Chondrocyte (in vitro differentiated cells): ENCODE measurements at places on chromosomes 5 and 9. TPM values are rescaled to one million over a fixed set of nuclear protein-coding genes. Genes with fewer than 3 reads are reported as not detected.

DNA sequence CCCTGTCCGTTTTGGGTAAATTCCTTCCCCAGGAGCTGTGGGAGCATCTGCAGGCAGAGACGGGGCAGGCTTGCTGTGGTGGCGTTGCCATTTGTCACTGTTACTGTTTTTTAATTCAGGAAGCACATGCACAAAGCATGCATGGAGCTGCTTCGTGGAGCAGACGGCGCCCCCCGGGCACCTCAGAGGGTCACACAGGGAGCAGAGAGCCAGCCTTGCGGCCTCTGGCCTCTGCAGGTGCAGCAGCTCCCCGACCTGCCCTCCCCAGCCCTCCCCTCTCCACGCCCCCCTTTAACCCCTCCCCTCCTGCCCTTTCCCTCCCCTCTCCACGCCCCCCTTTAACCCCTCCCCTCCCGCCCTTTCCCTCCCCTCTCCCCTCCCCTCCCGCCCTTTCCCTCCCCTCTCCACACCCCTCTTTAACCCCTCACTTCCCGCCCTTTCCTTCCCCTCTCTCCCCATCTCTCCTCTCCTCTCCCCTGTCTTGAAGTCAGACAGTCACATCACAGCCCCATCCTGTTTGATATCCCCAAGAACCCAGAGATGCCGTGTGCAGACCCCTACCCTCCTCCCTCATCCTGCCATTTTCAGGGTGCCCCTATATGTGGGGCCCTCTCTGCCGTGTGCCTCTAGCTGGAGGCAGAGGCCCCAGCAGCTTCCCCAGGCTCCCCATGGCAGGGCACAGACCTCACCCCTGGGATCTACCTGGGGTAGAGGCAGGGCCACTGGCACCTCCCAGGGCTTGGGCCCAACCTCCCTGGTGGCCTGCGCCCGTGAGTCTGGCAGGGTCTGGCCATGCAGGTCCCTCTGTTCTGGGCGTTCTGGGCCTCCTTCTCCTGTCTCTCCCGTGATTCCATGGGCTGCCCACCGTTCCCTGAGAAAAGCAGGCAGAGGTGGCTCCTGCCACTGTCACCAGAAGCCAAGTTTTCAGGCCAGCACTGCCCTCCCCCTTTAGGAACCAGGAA, 29.6 kb upstream of the UBAC1 start:
- no peak overlapping the region for H3K4me3 ChIP-seq
- no peak for DNase-seq
- H3K36me3 ChIP-seq: no peaks in the 10 kb centered on the region
- peaks cover 4% of the 10 kb centered on the region for H3K4me1 ChIP-seq
- H3K27ac ChIP-seq: peak overlapping the region; percentile 17

DNA sequence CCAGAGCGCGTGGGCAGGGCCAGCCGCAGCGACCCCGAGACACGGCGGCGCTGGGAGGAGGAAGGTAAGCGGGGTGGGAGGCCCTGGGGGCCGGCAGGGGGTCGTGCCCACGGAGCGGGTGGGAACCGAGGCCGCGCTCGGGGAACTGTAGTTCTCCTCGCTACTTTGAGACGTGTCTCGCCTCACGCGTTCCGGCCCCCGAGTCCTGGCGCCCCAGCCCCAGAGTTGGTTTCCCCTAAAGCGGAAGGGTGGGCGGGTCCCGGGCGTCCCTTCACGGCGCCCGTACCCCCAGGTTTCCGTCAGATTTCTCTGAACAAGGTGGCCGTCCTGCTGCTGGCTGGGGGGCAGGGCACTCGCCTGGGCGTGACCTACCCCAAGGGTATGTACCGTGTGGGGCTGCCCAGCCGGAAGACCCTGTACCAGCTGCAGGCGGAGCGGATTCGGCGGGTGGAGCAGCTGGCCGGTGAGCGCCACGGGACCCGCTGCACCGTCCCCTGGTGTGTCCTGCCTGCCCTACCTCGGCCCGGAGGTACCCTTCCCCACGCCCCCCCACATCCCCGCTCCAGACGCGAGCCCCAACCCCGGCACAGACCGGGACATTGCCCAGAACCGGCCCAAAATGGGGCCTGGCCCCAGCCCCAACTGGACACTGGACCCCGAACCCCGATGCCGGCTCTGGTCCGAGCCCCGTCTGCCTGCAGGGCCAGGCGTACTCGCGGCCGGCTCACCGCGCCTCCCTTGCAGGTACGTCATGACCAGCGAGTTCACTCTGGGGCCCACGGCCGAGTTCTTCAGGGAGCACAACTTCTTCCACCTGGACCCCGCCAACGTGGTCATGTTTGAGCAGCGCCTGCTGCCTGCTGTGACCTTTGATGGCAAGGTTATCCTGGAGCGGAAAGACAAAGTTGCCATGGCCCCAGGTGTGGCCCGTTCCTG, 709 bp downstream of the UAP1L1 start:
- H3K4me1 ChIP-seq: peaks cover 8% of the 10 kb centered on the region
- DNase-seq: no peak
- peaks cover 11% of the 10 kb centered on the region for H3K36me3 ChIP-seq

ZNF782 gene
- total RNA-seq: 3.1 to 5.2 TPM (median 3.2 TPM) in 3 replicates

- no peaks in the 10 kb centered on the region for H3K36me3 ChIP-seq
- H3K4me3 ChIP-seq: no peak overlapping the region
Observed at GRCh38 chr9:81035601-81036000, 653.7 kb downstream of the TLE1 start.

BTNL3 gene
- total RNA-seq: not detected in 3 replicates

DNA sequence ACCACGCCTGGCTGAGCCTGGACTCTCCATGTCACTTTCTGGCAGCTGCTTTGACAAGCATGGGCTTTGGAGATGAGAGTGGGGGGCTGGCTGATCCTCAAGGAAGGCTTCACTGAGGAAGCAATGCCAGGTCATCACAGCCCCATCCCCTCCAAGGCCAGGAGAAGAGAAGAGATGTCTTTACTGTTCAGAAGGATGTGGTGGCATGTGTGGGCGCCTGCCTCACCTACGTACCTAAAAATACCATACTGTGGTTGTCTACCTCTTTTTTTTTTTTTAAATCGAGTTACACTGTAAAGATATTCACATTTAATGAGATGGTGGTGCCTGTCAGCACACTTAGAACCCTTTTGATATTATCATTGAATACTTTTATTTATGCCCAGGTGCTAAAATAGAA, 26.4 kb upstream of the CTNNA1 start:
- DNase-seq: no peak
- peaks cover 16% of the 10 kb centered on the region for H3K4me1 ChIP-seq
- H3K27ac ChIP-seq: no peak overlapping the region
- peaks cover 3% of the 10 kb centered on the region for H3K27me3 ChIP-seq
- no peaks in the 10 kb centered on the region for H3K36me3 ChIP-seq

- H3K36me3 ChIP-seq: no peaks in the 10 kb centered on the region
- H3K27ac ChIP-seq: no peak overlapping the region
- H3K27me3 ChIP-seq: no peaks in the 10 kb centered on the region
- H3K4me3 ChIP-seq: no peak overlapping the region
- H3K4me1 ChIP-seq: peaks cover 27% of the 10 kb centered on the region
- no peak for DNase-seq
Observed at GRCh38 chr9:93595461-93595860, 19.1 kb downstream of the PHF2 start.

GRIA1 gene
- 0.55 to 13.9 TPM (median 0.77 TPM) in 3 replicates for total RNA-seq

GRCh38 chr5:88691945-88692868, 190.8 kb downstream of the MEF2C start:
- H3K27ac ChIP-seq: no peak overlapping the region
- peaks cover 2% of the 10 kb centered on the region for H3K36me3 ChIP-seq

DNA sequence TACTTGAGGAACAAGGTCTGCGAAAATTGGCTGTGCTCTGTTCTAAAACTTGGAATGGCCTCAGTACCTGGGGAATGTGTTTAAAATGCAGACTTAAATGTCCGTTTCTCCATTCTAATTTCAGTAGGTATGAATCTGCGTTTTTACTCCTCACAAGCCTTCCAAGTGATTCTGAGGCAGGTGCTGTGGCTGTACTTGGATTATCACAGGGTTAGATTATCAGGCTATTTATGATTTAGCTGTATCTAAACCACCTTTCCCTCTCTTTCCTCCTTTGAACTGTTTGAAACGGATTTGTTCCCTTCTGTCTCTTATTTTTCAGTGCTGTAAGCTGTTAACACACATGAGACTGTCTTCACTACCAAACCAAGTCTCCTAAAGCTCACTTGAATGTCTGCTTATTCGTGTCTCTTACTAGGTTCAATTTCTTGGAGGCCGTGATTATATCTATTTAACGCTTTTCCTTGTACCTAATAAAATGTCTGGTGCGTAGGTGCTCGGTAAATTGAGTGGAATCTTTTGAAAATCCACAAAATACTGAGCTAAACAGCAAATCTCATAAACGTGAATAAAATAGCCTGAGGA, 714 bp upstream of the CETN3 start:
- H3K4me1 ChIP-seq: peaks cover 13% of the 10 kb centered on the region
- peaks cover under 1% of the 10 kb centered on the region for H3K36me3 ChIP-seq
- no peak overlapping the region for H3K4me3 ChIP-seq

GRCh38 chr5:32027093-32027716, 146.9 kb downstream of the GOLPH3 start:
- H3K36me3 ChIP-seq: peaks cover 4% of the 10 kb centered on the region
- peak overlapping the region; percentile 93 for H3K27ac ChIP-seq
- no peaks in the 10 kb centered on the region for H3K27me3 ChIP-seq
- no peak for DNase-seq
- peak overlapping the region; percentile 54 for H3K4me3 ChIP-seq
